Fibroblast of skin of left quadriceps (primary cell): ENCODE measurements at places on chromosomes 1 and 21.
A peak's percentile ranks its signal among the peaks of the same experiment; 100 is the strongest.

GRCh38 chr1:91872000-91872399 is 14.0 kb downstream of the TGFBR3 start:
- DNase-seq, result no peak

- DNase-seq, result no peak
Measured at GRCh38 chr1:230992100-230992774, 13.3 kb downstream of the ARV1 start.

GRCh38 chr1:196685506-196685905 is 33.7 kb downstream of the CFH start:
- no peak for DNase-seq

GRCh38 chr1:67137307-67137753 is 2.6 kb upstream of the C1orf141 start:
- no peak for DNase-seq

DNA sequence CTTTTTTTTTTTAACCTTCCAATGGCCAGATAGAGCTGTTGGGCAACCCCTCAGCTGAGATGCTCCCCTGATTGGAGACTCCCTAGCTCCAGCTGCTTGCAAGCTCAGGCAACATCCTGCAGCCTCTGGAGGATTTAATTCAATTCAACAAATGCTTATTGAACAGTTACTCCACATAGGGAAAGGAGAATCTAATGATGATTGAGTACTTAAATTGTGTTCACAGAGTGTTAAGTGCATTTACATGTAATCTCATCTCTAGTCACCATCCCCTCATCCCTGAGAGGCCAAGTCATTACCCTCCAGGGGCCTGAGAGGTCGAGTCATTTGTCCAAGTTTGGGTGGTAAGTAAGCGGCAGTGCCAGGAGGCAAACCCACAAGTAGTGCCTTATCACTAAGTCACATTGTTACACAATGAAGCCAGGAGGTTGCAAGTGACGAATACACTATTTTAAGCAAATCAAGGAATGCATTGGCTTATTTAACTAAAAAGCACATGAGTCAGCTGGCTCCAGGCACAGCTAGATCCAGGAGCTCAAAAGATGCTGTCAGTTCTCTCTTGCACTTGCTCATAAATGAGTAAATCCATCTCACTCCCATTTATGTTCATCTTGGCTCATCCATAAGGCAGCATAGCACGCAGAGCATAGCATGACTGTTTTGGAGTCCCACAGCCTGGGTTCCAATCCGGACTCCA is 64.3 kb downstream of the OPTC start:
- DNase-seq, result peak; percentile 92

DNA sequence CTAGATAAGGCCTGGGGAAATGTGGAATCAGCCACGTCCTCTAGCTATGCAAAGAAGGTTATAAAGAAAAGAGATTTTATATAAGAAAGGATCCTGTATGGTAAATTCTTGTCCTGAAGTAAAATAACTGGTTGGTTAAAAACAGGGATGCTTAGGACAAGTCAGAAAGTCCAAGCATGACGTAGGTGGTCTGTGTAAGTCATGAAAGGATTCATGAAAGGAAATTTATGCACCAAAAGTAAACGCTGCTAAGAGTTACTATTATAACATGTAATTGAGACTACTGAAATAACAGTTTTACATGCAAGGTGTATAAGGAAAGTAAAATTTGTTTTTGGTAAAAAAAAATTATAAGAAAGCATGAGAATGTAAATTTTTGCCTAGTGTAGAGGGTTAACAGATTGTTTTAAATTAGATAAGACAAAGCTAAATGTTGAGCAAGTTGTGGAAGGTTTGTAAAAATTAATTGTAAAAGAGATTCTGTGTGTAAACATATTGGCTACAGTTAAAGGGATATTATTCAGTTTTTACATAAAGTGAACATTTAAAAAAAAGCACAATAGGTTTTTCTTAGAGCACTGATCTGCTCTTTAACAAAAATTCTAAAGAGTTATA is 43.9 kb downstream of the PIGK start:
- no peak for DNase-seq

- DNase-seq, result no peak
Measured at GRCh38 chr1:230049731-230050130, 17.3 kb upstream of the GALNT2 start.

DNA sequence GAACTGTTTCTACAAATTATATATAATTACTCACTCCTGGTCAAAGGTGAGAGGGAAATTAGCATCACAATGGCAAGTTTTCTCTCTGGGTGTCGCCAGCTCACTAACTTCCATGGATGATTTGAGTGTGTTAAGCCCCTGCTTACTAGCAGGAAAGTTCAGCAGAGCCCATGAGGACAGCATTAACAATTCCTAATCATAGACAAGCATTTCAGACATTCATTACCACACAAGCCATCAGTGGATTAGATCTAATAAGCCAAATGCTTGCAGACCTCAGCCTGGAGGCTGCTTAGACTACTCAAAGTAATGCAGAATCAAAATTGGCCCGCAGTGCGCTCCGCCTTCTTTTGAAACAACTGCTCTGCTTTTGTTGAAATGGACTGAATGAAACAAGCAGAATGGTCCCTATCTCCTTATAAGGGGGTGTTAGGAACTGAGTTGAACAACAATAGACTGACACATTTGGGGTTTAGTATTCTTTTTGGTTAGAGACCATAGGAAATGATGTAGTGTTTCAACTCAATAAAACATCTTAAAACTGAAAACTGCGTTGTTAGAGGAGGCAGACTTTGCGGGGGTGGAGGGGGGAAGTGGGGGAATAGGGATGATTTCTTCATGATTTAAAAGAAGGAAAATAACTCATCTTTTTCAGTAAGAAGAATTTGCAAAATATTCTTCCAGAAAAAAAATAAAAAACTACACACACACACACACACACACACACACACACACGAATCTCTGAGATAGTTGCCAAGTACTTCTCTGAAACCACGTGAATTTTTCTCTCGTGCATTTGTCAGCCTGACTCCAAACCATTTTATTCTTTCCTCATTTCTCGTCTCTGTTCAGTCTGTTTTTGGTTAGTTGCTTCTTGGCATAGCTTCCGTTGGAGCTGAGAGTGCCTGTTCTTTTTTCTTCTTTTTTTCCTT is 54.6 kb downstream of the GORAB start:
- DNase-seq, result peak; percentile 77

GRCh38 chr21:18142655-18143054 is 102.0 kb upstream of the CHODL start:
- no peak for DNase-seq

GRCh38 chr1:204102739-204103430 is 30.0 kb downstream of the SOX13 start:
- no peak for DNase-seq

DNA sequence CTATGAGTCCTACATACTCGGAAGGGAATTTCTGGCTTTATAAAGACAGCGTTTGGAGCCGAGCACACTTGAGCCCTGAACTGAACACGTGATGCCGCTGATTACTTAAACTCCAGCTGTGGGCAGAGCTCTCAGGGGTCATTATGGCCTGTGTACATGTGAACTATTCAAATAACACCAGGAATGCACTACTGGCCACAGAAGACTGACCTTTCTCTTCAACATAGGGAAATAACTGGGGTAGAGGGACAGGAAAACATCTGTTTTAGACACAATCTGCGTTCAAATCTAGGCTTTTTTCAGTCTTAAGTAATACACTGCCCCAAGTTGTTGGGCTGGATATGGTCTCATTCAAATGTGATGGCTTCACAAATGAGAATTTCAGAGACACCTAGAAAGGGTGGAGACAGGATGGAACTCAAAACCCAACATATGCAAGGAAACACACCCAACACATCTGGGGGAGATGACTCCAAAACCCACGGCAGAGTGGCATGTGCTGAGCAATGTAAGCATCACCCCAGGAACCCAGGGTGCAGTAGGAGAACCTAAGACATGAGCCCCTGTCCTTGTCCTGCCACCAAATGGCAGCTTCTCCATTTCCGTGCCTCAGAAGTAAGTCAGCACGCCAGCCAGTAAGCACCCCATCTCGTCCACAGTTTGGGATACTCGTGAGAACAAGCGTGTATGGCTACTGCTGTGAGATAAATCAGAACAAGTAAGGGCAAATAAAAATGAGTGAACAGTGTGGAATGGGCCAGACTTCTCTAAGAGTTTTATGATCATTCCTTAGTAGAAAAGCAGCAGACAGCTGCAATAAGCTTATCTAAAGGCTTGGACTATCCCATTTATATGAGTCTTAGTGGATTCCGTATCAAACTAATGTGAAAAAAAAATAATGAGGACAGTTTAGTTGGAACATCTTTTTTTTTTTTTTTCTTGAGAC is 24.9 kb downstream of the NID1 start:
- DNase-seq, result no peak

DNA sequence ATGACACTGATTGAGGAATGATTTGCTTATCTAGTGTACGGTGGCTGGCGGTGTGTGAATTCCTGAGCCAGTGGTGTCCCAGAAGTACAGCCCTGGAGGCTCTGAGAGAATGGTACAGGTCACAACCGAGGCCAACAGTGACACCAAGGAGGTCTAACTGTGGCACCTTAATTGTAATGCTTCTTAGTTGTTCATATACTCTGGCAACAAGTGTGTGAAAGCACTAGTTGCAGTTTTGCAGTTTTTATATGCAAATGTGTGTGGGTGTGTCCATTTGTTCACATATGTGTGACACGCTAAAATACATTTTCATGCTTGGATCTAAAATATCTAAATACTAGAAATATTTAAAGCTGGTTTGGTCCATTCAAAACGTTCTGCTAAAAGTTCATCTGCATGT is 185.3 kb upstream of the FMN2 start:
- DNase-seq, result no peak

DNA sequence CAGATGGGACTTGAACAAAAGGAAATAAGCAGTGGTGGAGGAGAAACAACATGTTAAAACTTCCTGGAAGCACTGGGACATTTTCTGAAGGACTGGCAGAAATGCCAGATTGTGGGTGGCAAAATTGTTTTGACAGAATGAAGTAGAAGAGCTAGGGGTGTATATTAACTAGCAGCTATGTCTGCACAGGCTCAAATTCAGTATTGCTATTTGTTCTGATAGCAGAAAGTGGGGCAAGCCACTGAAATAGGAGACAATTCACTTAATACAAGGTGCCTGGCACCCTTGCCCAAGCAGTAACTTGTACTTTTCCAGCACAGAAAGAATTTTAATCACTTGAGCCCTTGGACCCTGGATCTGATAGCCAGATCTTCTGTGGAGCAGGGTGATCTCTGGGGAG is 11.8 kb upstream of the PIGM start:
- DNase-seq, result no peak

DNA sequence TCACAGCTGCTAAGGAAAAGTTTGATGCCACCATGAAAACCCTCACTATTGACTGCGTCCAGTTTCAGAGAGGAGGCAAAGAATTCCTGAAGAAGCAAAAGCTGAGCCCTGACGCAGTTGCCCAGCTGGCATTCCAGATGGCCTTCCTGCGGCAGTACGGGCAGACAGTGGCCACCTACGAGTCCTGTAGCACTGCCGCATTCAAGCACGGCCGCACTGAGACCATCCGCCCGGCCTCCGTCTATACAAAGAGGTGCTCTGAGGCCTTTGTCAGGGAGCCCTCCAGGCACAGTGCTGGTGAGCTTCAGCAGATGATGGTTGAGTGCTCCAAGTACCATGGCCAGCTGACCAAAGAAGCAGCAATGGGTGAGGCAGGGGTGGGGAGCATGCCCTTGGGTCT is 9.5 kb downstream of the CZIB start:
- no peak for DNase-seq

GRCh38 chr1:33074193-33074945 is 6.6 kb upstream of the AZIN2 start:
- DNase-seq, result no peak

DNA sequence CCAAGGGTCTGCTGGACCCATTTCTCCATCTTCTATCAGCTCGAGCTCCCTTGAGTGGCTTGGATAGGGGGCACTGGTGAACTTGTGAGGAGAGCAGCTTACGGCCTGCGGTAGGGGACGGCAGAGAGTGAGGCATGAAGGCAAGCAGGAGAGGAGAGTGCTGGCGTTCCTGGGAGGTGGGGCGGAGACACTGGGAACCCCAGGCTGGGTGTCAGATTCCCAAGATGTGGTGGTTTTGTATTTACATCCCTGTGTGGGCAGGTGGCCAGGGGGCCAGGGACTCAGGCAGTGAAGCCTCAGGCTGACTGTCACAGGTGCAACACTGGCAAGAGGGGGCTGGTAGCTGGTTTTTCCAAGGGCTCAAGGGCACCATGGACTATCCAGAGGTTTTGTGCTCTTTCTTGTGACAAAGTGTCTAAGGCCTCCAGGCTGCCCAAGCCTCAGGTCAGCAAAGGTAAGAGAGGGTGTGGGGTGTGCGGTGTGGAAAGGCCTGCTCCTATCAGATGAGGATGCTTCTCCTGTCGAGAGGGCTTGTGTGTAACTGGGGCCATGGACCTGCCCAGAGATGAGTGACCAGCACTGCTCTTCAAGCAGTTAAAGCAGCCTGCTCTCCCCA is 45.1 kb upstream of the ROR1 start:
- DNase-seq, result no peak

GRCh38 chr1:57986432-57986831 is 560.1 kb downstream of the OMA1 start:
- DNase-seq, result no peak
